ENCODE measurements at places on chromosomes 2 and 18.

DNA sequence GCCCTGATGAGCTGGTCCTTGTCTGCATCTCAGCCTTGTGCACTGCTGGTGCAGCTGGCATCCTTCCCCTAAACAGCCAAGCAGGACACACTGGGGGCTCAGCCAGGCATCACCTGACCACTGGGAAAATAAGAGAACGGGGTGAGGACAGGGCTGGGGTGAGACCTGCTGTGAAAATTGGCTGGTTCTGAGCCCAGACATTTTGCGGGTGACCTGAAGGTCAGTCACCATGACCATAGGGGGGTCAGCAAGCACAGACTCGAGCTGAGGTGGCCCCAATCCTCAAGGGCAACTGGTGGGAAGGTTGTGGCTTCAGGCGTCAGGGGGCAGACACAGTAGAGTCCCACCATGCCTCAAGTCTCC, 144.9 kb upstream of the TWIST2 start:
- DNase-seq = no peak

- no peak for DNase-seq
Observed at GRCh38 chr2:127641846-127642507, 4.0 kb upstream of the GPR17 start.

- DNase-seq = no peak
Observed at GRCh38 chr2:16774091-16774490, 108.5 kb upstream of the CYRIA start.

DNA sequence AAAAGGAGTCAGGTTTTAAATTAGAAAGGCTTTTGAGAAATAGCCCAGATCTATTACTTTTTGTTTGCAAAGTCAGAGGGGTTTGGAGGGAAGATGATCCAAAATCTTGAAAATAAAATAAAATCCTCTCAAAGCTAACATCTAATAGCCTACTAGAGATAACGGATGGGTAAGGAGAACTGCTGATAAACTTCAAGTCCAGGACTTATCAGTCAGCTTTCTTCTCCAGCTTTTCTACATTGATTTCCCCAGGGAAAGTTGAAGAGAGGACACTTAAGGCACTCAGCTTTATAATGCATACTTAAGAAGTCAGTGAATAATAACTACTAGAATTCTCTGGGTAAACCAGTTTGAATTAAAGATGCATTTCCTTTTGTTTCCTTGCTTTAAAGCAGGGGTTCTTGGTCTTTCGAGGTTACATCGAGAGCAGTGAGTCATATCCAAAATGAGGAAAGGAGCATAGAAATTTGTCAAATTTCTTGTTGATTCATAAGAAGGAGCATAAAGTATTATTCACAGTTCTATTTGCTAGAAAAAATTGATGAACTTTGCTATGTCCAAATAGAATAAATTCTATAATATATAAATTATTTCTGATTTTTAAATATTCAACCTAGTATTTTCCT, 43.2 kb upstream of the ITPRID2 start:
- no peak for DNase-seq

- peak; percentile 92 for DNase-seq
Observed at GRCh38 chr2:119544075-119544938, at the start of gene CFAP221. TSS of gene CFAP221 (plus strand) at chr2:119544449. CDS start at chr2:119546132, 1,683 bp downstream.

- no peak for DNase-seq
Observed at GRCh38 chr2:58614219-58614618, 373.1 kb upstream of the FANCL start.

- peak; percentile 37 for DNase-seq
Observed at GRCh38 chr2:43676322-43677050, at the start of gene C1GALT1C1L. TSS of gene C1GALT1C1L (minus strand) at chr2:43676429. CDS start at chr2:43676322, 107 bp downstream.

- DNase-seq = no peak
Observed at GRCh38 chr2:218881744-218882460, 1.2 kb downstream of the WNT10A start.

All from brain (organoid and tissue), 16 donors.